ENCODE measurements at places on chromosomes 11 and 22. TPM values are rescaled to one million over a fixed set of nuclear protein-coding genes. Genes with fewer than 3 reads are reported as not detected.

- no peak for DNase-seq
These were observed 2.6 kb upstream of the UCP3 start for GRCh38 chr11:74011360-74012073.

GRCh38 chr11:64915376-64915887 lies 1.6 kb downstream of the ATG2A start:
- DNase-seq, result no peak

GRCh38 chr11:68735125-68735524 lies 16.2 kb downstream of the TESMIN start:
- DNase-seq, result no peak

Gene PKP3
- 0.18 TPM for total RNA-seq

DNA sequence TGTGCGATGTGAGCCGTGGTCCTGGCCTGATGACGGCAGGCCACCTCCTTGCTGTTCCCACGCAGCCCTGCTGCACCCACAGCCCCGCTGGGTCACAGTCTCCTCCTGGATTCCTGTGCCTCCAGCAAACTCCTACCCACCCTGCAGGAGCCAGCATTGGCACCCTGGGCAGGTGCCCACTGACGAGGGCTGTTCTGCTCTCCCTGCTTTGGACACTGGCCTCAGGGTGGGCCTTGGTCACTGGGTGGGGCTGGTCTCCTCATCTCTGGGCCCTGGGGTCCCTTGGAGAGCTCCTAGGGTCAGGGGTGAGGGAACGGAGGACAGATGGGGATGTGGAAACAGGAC lies 12.7 kb downstream of the TSPAN4 start:
- no peak for DNase-seq

DNA sequence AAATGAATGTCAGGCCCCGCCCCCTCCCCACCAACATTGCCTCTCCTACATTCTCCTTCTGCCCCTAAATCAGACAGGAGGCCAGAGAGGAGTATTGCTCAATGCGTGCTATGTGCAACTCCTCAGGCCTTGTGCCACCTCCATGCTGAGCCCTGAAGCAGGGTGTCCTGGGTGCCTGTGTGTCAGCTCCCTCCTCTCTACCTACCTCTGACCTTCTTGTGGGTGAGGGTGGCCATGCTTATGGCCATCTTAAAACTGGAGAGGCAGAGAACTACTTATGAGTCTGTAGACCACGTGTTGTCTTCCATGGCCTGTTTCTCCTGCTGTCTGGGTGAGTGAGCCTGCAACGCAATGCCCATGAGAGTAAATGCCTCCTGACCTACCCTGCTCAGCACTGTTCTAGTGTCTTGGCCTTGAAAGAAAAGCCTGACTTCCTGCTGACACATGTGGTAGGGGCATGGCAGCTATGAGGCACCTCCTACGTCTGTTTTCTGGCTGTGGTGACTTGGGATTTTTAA lies 10.5 kb downstream of the MCAM start:
- DNase-seq, result no peak
